CD4-positive, alpha-beta T cell treated with Interferon alpha-2 for 1 hour (primary cell): ENCODE measurements at places on chromosomes 5 and 9.
A peak's percentile ranks its signal among the peaks of the same experiment; 100 is the strongest.

DNA sequence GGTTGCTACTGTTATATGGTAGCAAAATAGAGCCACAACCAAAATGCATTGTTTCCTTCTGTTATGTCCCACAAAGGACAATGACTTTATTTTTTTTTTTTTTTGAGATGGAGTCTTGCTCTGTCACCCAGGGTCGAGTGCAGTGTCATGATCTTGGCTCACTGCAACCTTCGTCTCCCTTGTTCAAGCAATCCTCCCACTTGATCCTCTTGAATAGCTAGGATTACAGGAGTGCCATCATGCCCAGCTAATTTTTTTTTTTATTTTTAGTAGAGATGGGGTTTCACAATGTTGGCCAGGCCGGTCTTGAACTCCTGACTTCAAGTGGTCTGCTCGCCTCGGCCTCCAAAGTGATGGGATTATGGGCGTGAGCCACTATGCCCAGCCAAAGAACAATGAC lies 527.7 kb upstream of the SGCD start:
- DNase-seq: no peak

DNA sequence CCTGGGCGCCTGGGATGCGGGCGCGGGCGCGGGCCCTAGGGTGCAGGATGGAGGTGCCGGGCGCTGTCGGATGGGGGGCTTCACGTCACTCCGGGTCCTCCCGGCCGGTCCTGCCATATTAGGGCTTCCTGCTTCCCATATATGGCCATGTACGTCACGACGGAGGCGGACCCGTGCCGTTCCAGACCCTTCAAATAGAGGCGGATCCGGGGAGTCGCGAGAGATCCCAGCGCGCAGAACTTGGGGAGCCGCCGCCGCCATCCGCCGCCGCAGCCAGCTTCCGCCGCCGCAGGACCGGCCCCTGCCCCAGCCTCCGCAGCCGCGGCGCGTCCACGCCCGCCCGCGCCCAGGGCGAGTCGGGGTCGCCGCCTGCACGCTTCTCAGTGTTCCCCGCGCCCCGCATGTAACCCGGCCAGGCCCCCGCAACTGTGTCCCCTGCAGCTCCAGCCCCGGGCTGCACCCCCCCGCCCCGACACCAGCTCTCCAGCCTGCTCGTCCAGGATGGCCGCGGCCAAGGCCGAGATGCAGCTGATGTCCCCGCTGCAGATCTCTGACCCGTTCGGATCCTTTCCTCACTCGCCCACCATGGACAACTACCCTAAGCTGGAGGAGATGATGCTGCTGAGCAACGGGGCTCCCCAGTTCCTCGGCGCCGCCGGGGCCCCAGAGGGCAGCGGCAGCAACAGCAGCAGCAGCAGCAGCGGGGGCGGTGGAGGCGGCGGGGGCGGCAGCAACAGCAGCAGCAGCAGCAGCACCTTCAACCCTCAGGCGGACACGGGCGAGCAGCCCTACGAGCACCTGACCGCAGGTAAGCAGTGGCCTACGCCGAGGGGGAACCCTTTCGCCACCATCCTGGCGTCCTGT lies at the start of gene EGR1:
EGR1 (plus strand) TSS at position 219 of the 864 bp plus-strand sequence; CDS start at position 502, 283 bp downstream.
- DNase-seq: peak; percentile 98

- DNase-seq: no peak
Measured at GRCh38 chr5:38938973-38939372, 93.2 kb downstream of the OSMR start.

GRCh38 chr5:23507278-23507685 lies at the start of gene PRDM9:
TSS of gene PRDM9 (plus strand) at chr5:23507609. CDS start at chr5:23509034, 1,425 bp downstream.
- DNase-seq: peak; percentile 28

GRCh38 chr5:86546582-86546981 lies 71.2 kb upstream of the COX7C start:
- no peak for DNase-seq

DNA sequence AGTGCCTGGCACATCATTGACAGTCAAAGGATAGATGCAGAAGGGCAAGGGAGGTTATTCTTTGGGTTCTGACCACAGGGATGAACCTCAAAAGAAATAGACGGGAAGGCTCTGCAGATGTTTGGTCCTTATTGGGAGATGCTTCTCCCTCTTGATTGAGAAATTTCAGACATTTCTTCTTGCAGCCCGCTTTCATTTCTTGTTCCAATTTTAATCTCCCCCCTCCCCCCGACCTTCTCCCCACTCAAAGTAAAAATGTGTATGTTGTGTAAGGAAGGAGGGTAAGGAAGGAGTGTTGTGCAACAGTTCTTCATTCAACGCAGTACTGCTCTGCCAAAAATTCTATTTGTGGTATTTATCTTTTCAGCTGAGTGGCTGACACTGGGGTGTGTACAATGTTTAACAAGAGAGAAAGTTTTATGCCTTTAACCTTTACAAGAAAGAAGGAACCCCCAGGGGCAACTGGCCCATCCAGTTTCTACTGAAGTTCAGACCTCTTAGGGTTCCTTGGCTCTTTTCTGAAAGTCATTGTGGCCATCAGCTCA lies 46.3 kb upstream of the TNFSF15 start:
- DNase-seq: no peak

DNA sequence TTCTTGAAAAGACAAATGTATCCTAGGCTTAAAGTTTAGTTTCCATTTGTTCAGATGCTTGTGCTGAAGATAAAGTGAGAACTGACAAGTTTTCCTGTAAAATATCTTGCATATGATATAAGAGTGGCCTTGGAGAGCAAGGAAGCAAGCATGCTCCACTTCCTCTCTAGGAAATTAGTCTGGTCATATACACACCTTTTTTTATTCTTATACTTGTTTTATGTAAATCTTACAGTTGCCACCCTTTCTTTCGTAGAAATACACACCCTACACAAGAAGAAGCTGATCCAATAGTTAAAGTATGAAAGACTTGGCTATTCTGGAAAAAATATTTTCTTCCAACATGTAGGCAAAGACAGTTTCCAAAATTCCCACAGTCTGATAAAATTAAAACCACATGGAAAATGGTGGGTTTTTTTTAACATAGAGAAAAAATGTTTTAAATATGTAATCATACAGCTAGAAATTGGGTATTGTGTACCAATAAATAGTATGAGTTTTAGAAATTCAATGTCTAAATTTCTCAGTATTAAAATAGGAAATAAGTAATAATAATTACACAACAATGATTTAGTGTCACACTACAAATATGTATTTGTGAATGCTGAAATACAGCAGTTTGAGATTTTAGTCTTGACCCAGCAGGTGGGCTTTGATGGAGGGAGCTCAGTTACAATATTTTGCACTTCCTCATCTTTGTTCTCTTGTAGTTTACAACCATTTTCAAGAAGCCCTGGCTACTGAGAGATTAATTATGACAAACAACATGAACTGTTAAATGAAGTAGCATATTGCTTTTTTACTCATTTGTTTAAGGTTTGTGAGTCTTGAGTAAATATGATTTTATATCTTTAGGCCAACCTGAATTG lies 185.7 kb upstream of the GNA14 start:
- no peak for DNase-seq

- no peak for DNase-seq
Measured at GRCh38 chr5:153084511-153084910, 406.0 kb upstream of the GRIA1 start.

- DNase-seq: no peak
Measured at GRCh38 chr5:39713250-39713916, 288.6 kb upstream of the DAB2 start.

DNA sequence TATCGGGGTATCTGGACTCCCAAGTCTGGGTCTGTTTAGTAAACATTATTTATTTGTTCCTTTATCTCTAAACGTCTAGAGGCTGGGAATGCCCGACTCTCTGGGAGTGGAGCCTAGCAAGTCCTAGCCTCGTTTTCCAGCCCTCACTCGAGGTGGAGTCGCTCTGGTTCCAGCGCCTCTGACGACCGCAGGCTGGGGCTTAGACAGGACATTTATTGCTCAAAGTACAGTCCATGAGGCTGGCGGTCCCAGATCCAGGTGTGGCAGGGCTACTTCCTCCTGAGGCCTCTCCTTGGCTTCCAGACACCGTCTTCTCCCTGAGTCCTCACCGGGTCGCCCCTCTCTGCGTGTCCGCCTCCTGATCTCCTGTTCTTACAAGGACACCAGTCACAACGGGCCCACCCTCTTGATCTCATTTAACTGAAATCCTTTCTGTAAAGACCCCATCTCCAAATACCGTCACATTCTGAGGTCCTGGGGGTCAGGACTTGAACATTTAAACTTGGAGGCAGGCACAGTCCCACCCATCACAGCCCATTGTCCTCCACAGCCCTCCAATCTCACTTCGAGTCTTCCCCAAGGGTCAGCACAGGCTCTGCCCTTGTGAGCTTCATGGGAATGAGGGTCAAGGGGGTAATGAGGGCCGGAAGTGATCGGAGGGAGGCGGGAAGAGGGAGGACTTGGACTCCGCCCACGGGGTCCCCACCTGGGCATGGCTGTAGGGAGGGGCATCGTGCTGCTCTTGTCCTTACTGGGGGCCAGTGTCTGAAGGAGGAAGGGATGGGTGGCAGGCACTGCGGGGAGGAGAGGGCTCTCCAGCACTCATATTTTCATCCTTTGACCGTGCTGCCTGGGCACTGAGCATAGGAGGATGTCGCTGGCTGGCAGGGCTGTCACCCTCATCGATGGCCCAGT lies 12.2 kb upstream of the CLPTM1L start:
- DNase-seq: no peak

- no peak for DNase-seq
Measured at GRCh38 chr5:110104726-110105669, 415.3 kb downstream of the MAN2A1 start.

DNA sequence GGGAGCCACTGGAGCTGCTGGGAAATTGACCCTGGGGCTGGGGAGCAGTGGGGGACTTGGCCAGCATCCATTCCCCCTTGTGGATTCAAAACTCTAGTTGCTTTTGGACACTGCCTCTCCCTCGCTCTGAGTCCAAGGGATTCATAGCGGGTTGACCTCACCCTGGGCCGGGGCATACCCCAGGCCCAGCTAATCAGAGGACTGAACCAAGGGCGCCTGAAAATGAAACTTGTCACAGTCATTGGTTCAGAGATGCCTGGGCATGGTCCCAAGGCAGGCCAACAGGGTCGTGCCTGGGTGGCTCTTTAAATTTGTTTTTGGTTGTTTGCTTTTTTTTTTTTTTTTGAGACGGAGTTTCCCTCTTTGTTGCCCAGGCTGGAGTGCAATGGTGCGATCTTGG lies 22.6 kb downstream of the STK10 start:
- DNase-seq: no peak

DNA sequence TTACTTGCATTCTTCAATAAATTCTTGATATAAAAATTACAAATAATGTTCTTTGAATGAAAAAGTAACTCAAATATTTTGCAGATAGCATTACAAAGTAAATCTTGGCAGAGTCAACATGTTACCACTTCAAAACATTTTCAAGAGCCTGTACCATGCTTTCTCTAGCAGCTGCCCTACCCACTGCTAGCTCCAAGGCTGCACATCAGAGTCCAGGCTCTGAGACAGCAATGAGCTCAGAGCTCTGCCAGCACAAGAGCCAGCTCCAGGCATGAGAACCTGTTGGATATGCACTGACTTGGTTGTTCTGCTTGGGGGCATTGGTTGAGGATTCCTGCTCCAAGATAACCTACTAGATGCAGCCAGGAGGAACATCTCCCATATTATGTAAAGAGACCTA lies 211.3 kb upstream of the HAPLN1 start:
- no peak for DNase-seq
